ENCODE measurements at places on chromosomes 16 and 17.
A peak's percentile ranks its signal among the peaks of the same experiment; 100 is the strongest.

GRCh38 chr17:43467981-43468581, 15.7 kb upstream of the DHX8 start:
- DNase-seq: no peak

DNA sequence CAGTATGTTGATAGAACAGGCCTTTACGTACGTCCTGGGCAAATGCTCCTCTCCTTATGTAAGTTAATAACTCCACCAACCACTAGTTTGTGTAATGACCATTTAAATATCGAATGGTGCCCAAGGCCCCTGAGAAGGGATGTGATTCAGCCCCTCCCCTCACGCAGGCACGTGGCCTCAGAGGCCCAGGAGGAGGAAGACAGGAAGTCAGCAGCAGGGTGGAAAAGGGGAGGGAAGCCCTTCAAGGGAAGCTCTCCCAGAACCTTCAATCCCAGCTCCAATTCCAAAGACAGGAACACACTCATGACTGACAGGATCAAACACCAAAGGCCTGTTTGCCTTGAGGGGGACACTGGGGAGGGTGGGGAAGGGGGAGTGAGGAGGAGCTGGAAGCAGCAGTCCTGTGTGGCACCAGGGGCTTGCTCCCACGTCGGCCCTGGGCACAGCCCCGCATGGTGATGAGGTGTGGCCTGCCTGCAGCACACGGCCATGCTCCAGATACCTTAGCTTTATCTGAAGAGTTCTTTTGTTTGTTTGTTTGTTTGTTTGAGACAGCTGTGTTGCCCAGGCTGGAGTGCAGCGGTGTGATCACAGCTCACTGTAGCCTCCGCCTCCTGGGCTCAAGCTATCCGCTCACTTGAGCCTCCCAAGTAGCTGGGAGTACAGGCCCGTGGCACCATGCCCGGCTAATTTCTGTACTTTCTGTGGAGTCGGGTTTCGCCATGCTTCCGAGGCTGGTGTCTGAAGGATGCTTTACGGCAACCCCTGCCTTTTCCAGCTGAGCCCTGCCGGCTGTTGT, 105.0 kb downstream of the ZNF778 start:
- no peak for DNase-seq

GRCh38 chr17:72189768-72190593, 69.2 kb downstream of the SOX9 start:
- no peak for DNase-seq

DNA sequence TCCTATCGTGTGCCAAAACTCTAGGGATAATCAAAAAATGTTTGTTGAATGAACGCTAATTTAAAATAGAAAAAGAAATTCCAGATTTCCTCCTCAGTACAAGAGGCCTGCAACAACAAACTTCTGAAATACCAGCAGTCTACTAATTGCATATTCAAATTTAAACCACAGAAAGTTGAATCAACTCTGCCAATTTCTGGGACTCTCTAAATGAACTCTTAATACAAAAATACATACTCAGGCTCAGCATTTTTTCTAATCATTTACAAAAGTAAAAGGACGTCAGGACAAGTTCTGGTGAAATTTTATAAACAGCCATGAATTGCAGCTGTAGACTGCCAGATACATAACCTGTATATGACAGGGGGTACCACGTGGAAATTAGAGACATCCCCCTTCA, 49.0 kb downstream of the KANSL1 start:
- peak; percentile 39 for DNase-seq

DNA sequence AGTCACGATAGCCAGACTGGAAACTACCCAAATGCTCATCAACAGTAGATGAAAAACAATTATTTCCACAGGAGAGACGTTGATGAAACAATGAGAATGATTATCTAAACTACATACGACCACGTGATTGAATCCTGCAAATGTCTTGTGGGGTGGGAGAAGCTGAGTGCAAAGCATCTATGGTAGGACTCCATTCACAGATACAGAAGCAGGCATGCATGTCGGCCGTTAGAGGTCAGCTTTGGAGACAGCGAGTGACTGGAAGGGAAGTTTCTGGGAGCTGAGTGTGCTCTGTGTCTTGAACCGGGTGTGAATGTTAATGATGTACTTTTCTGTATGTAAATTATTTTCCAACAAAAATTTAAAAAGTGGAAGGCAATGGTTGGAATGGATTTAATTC, 71.5 kb upstream of the DNAJA2 start:
- no peak for DNase-seq

DNA sequence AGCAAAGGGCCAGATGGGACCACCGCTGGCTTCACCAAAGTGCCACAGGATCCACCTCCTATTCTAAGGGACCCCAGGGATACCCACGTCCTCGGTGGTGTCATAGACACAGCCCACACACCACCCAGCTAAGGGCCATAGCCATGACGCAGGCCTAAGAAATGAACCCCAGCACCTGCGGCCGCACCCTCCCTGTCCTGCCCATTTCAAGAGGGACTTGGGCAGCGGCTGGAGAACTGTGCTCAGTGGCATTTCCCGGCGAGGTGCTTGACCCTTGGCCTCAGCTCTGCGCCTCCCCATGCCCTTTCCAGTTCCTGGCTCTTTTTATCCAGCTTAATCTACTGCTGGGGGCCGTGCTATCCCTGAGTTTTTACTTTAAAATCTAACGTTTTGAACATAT, 27.3 kb downstream of the ZNF778 start:
- DNase-seq: no peak

Measured in hippocampal formation (tissue), 2 donors.